SK-MEL-5 (cell line): ENCODE measurements at places on chromosomes 13 and 19. TPM values are rescaled to one million over a fixed set of nuclear protein-coding genes. Genes with fewer than 3 reads are reported as not detected.
A peak's percentile ranks its signal among the peaks of the same experiment; 100 is the strongest.

The TRPC4 gene
- total RNA-seq, result not detected in 2 replicates

The CFAP97D2 gene
- total RNA-seq, result not detected in 2 replicates

The GGN gene
- not detected in 2 replicates for total RNA-seq

The PDE4C gene
- 0.26 TPM in 1 of 2 replicates, not detected in the other for total RNA-seq

The LRRC8E gene
- total RNA-seq, result 0.08 TPM in 1 of 2 replicates, not detected in the other

The GRIK5 gene
- not detected in 2 replicates for total RNA-seq

The SOX1 gene
- total RNA-seq, result not detected in 2 replicates

The RLN3 gene
- total RNA-seq, result not detected in 2 replicates

- no peak for DNase-seq
Measured at GRCh38 chr13:76904507-76904906, 18.3 kb upstream of the KCTD12 start.

GRCh38 chr13:79404361-79404760 lies 1.7 kb downstream of the RBM26 start:
- DNase-seq, result no peak

DNA sequence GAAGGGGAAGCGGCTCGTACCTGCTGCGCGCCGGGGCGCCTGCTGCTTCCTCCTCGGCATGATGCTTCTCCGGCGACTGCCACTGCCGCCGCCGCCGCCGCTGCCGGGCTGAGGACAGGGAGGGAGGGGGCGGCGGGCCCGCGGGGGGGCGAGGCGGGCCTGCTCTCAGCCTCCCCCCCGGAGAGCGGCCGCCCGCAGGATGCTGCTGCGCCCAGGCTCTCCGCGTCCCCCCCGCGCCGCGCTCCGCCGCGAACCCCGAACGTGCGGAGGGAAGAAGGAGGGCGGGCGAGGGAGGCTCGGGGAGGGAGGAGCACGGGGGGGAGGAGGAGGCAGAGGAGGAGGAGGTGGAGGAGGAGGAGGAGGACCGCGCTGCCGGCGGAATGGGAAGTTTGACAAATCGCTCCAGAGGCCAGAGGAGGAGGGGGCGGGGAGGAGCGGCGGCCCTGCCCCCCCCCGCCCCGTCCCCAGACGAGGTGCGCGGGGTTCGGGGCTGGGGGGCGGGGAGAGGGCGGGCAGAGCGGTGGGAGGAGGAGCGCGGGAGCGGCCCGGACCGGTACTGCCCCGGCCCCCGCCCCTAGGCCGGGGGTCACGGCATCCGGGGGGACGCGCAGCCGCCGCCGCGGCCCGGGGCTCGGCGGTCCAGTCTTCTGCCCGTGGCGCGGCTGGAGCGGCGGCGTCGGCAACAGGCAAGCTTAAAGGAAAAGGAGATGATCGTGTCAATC lies at the start of gene TSHZ3:
TSHZ3 (minus strand) TSS at position 277 of the 722 bp plus-strand sequence; CDS start at position 60, 217 bp downstream.
- peak; percentile 62 for DNase-seq

DNA sequence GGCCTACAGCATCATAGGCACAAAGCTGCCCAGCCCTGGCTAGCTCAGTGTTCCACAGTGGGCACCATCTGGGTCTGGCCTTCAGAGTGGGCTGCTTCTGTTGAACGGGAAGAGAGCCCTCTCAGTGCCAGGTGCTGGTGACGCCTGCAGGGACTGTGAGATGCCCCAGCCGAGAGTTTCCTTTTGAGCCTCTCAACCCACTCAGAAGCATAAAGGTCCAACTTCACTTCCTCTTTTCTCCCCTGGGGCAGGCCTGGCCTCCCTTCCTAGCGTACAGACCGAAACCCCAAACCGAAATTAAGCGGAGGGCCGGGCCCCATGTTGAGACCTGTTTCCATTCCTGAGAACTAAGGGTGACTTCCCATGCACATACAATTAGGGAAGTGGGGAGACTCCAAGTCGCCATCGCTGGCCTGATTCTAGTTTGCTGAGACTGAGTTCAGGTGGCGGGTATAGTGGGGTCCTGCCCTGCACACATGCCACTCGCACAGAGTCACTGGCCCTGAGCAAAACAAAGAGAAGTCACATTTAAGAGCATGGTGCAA lies 6.9 kb downstream of the RAB8A start:
- no peak for DNase-seq

DNA sequence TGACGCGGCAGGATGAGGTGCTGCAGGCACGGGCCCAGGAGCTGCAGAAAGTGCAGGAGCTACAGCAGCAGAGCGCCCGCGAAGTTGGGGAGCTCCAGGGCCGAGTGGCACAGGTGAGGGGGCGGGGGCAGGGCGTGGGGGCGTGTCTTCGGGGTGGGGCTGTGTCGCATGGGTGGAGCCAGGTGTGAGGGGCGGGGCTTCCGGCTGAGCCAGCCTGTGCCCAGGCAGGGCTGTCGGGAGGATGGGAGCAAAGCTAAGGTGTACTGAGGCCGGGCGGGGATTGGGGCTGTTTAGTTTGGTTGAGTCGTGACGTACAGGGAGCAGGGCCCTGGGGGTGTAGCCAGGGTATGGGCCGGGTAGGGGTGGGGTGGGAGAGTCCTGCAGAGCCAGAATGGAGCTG lies 62.3 kb downstream of the KCNC3 start:
- peak; percentile 20 for DNase-seq

DNA sequence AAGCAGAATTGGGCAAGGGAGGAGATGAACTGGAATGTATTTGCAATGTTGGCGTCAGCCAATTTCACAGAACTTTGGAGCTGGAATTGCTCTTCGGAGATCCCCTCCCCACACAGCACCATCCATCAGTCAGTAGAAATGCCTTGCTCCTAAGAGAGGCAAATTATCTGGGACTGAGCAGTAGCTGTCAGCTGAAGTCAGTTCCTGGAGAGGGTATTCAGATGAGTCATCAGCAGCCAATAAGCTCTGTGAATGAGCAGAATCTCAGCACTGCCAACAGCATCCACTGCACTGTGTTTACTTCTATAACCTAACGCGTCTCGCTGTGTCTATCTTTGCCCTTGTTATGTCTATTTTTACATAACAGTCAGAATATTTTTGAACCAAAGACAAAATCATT lies 213.7 kb downstream of the SLITRK5 start:
- peak; percentile 22 for DNase-seq
